CMK (cell line): ENCODE measurements at places on chromosomes 2 and 18.

DNA sequence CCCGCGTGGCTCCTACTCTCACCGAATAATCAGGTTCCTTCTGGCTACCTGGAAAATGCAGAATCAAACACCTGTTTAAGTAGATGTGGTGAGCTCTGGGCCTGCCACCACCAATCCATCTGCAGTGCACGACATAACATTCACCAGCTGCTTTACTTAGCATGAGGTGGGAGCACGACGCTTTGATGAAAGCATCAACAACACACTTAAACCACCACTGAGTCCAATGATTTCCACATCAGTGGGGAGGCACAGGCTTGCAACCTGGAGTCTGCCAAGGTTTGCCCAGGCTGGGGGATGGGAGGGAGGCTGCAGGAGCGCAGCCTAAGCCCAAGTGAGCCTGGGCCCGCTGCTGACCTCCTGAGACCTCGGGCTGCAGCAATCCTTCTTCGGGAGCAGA lies 415.5 kb downstream of the MEIS1 start:
- DNase-seq: no peak

DNA sequence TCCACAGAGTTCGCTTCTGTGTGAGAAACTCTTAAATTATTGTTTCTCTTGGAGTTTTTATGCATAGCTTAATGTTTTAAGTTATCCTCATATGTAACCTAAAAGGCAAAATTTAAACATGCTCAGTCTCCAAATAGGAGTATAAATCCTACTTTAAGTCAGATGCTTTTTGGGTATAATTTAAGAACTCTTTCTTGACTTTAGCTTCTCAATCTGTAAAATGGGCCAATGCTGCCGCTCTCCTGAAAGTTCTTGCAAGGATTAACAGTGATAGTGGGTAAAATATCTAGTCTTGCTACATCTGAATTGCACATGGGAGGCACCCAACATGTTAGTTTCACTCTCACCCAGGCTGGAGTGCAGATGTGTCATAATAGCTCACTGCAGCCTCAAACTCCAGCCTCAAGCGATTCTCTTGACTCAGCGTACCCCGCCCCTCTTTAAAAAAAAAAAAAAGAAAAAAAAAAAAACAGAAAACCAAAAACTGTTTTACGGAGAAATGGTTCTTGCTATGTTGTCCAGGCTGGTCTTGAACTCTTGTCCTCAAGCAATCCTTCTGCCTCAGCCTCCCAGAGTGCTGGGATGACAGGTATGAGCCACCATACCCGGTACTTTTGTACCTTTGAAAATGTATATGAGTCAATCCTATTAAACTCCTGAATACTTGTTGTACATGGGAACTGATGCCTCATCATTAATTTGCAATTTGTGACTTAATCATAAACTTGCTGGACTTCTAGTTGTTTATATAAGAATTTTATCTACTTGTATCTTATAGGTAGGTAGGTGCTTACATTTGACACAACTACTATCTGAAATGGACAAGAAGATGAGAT lies 1.8 kb downstream of the FBXO48 start:
- DNase-seq: no peak

DNA sequence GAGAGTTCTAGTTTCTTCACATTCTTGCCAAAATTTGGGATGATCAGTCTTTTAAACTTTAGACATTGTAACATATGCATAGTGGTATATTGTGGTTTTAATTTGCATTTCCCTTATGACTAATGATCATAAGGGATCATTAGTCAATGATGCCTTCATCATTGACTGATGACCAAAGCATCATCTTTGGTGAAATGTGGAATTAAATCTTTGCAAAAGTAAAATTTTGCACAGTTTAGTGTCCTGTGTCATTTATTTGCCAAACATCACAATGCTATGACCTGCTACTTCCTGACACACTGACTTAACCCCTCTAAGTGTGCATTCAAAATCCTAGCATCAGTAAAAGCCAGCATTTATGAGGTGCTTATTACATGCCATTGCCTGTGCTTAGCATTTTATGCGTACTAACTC lies 58.9 kb upstream of the SLC1A4 start:
- DNase-seq: no peak

DNA sequence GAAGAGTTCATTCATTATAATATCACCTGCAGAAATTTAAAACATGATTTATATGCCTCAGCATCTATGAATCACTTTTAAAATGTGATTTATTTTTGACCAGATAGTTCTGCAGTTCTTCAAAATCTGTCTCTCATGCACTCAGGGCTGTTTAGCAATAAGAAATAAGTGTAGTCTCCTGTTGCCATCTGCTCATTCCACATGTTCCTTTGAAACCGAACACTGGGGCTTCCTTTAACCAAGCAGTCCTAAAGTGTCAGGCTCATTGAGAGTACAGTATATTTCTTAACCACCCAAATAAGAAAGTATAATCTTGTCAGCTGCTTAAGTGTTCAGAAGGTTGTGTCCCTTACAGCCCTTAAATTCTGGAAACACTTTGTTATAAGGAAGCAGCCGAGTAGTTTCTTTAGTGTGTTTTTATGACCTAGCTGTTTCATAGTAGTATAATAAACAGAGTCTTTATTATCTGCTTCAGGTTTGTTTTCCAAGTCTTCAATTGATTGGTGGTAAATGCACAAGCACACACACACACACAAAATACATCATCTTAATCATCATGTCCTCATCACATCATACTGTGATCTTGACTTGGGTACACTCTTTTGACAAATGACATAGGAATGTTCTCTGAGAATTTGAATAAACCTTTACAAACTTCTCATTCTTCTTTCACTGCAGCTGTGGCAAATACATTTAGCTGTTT lies 10.4 kb downstream of the WDR7 start:
- DNase-seq: no peak

- no peak for DNase-seq
Observed at GRCh38 chr2:237293978-237294377, 120.0 kb downstream of the COL6A3 start.

DNA sequence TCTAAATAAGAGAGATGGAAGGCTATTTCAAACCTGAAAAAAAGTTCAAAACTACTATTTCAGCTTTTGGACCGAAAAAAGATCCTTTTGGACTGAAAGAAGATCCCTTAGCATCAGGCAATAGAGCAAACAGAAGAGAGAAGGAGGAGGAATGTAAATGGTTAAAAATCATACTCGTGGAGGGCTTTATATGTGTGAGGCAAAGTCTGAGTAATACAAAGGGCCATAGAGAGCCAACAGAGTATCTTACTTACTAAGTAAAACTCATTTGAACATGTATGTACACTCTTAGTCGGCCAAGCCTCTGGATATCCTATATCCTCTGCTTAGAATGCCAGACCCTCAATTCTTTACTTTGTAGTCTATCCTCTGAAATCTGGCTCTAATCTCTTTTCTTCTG lies 55.7 kb downstream of the ITSN2 start:
- DNase-seq: no peak

DNA sequence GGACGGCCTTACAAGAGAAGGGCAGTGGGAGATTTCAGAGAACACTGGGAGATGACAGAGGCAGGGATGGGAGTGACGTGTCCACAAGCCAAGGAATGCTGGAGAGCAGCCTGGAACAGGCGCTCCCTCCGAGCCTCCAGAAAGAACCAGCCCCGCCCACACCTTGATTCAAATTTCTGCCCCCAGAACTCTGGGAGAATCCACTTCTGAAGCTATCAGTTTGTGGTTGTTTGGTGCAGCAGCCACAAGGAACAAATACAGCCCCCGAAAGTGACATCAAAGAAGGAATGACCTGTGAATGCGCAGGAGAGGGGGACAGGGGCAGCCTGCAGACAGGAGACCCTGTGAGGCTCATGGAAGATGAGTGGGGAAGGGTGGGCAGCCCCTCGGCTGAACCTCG lies 67.3 kb downstream of the TWIST2 start:
- DNase-seq: no peak

DNA sequence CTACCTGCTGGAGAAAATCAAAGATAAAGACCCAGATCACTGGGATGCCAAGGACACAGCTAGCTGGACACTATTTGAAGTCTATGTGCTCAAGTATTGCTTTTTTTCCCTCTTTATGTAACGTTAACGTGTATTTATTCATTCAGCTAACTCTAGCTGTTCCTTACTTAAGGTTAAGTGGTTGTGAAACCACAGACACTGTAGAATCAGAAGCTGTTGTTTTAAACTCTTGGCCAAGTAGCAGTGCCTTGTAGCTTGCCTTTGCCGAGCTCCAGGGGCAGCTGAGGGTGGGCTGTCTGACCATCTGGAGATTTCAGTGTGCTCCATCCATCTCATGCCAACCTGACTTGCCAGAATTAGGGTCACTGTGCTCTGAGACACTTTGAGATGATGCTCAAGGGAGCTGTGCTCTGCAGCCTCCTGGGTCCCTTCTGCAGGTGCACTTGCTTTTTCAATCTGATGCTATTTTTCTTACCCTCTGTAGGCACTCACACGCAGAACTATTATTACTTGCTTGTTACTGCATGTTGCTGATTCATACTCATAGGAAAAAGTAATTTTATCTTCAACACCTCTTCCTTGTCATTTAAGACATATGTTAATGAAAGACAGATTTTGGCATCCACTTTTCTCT lies 116.2 kb downstream of the METTL8 start:
- DNase-seq: no peak

GRCh38 chr2:119230219-119231185 lies 6.9 kb downstream of the STEAP3 start:
- no peak for DNase-seq

DNA sequence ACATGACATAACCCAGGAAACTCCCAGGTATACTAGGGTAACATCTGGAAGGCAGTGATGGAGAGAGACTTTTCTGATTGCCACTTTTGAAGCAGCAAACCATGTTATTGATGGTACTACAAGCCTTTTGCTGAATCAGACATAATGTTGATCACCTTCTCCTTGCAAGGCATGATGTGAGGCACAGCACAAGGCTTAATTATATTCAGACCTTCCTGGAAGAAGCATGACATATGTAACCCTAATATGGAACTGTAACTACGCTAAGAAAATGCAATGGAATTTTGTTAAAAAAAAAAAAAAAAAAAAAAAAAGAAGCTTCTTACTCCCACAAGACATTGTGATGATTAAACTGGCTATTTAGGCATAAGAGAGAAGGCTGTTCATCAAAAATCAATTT lies 145.4 kb downstream of the ALK start:
- DNase-seq: no peak

DNA sequence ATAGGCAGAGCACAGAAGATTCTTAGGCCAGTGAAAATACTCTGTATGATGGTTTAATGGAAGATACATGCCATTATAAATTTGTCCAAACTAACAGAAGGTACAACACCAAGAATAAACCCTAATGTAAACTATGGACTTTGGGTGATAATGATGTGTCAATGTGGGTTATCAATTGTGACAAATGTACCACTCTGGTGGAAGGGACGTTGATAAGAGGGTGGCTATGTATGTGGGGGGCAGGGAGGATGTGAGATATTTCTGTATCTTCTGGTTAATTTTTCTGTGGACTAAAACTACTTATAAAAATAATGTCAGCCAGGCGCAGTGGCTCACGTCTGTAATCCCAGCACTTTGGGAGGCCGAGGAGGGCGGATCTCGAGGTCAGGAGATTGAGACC lies 86.2 kb downstream of the HNRNPLL start:
- DNase-seq: no peak

DNA sequence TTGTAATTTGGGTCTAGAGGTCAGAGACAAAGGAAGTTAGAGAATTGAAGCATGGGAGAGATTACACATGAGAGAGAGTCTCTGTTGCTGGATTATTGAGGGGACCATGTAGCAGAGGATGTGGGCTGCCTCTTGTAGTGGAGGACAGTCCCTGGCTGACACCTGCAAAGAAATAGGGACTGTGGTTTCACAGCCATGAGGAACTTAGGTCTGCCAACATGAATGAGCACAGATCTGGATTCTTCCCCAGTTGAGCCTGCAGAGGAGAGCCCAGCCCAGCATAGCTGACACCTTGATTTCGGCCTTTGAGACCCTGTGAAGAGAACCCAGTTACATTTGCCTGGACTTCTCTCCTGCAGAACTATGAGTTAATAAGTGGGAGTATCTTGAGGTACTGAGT lies 179.5 kb upstream of the TWIST2 start:
- no peak for DNase-seq

GRCh38 chr2:51960281-51960680 lies 928.3 kb upstream of the NRXN1 start:
- DNase-seq: no peak

- DNase-seq: no peak
Observed at GRCh38 chr2:151900331-151900730, 72.1 kb upstream of the ARL5A start.

- DNase-seq: peak; percentile 43
Observed at GRCh38 chr2:24457696-24458386, 33.2 kb upstream of the NCOA1 start.

DNA sequence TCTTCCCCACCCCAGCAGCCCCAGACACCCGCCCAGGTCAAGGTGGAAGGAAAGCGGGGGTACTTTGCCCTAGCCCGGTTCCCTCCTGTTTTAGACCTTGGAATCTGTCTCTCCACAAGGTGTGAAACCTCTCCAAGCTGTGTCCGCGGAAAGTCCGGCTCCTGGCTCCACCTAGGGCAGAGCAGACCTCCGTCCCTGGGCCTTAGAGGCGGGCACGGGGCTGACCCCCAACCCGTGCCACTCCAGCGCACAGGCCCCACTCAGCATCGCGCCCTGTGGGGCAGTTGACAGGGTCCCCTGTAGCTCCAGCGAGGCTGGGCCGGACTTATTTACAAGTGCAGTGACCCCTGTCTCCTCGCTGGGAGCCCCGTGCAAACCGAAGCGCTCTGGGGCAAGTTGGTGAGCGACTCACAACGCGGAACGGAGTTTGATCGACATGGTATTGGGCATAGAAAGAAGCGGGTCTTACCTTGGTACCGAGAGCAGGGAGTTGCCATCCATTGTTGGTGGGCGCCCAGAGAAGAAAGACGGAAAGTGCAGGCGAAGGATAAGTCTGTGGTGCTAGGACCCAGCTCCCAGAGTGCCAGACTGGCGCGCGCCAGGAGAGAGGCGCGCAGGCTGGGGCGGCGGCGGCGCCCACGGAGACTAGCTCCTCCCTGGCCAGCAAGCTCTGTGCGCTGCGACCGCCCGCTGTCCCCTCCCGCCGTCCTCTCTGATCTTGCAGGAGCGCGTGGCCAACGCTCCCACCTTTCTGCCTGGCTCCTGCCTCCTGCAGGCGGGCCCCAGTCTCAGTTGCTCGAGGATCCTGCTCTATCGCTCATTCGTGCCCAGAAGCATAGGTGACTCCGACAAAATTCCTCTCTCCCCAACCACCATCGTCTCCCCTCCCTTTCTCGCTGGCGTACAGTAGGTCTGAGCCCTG lies at the start of gene SPHKAP:
TSS of gene SPHKAP (minus strand) at position 590 of the 922 bp plus-strand sequence. CDS start at position 501, 89 bp downstream.
- no peak for DNase-seq

- DNase-seq: no peak
Observed at GRCh38 chr18:76405681-76406356, 89.2 kb downstream of the ZNF516 start.

- DNase-seq: no peak
Observed at GRCh38 chr2:49480520-49480919, 326.2 kb upstream of the FSHR start.

DNA sequence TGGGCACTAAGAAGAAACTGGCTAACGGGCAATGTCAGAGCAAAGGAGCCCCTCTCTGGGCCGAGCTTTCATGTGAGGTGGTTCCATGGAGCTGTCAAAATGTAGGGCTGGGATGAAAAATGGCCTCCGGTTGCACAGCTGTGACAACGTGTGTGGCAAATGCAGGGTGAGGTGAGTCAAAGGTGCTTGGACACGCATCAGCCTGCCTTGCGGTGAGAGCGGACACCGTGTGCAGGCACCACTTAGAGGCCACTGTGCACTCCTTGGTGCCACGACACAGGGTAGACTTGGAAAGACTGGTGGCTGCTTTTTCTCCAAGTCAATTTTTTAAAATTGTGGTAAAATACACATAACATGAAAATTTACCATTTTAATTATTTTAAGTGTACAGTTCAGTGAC lies 195.4 kb downstream of the ZBTB7C start:
- no peak for DNase-seq
